Trophoblast cell (in vitro differentiated cells and primary cell): ENCODE measurements at places on chromosomes 1 and 21.

- H3K27me3 ChIP-seq: no peaks in the 10 kb centered on the region
- no peak for DNase-seq
- peak overlapping the region; percentile 94 for H3K4me3 ChIP-seq
- no peak overlapping the region for H3K27ac ChIP-seq
- H3K4me1 ChIP-seq: peaks cover 5% of the 10 kb centered on the region
- no peaks in the 10 kb centered on the region for H3K36me3 ChIP-seq
Measured at GRCh38 chr1:192809307-192810252, 741 bp downstream of the RGS2 start.

DNA sequence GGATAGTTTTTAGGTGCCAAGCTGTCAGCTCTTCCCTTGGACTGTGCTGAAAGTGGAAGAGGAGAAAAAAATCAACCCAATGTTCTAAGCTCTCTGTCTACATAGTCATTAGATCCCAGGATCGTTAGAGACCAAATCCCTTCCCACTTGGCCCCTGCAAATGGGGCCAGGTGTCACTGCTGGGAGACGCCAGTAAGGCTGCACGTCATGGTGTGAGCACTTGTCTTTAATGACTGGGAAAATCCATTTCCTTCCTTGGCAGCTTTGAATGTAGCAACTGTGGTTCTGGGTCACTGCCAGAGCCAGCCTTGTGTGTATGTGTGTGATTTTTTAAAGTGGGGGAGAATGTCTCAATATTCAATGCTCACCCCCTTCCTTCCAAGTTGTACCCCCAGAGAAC is 59.9 kb downstream of the MAN1C1 start:
- H3K36me3 ChIP-seq: no peaks in the 10 kb centered on the region
- no peak for DNase-seq

GRCh38 chr1:38785285-38786039 is 74.1 kb downstream of the RRAGC start:
- no peak for DNase-seq
- H3K4me3 ChIP-seq: no peak overlapping the region
- no peaks in the 10 kb centered on the region for H3K4me1 ChIP-seq
- no peaks in the 10 kb centered on the region for H3K36me3 ChIP-seq
- H3K27me3 ChIP-seq: no peaks in the 10 kb centered on the region

DNA sequence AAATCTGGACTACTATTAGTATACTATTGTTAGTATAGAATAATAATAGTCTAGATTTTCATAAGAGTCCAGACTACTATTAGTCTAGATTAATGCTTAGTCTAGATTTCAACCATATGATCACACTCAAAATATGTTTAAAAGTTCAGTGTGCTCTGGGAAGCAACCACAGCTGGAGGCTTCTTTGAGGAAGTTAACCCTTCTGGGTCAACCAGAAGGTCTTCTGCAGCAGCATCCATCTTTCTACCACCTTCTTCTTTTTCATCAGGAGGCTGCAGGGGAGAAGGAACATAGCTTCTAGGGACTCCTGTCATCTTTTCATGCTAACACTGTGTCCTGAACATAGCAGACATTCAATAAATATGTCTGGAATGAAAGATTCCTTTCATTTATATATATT is 51.2 kb upstream of the DNAJC6 start:
- H3K4me1 ChIP-seq: peaks cover 13% of the 10 kb centered on the region
- no peaks in the 10 kb centered on the region for H3K27me3 ChIP-seq
- no peaks in the 10 kb centered on the region for H3K36me3 ChIP-seq
- no peak for DNase-seq

GRCh38 chr21:34992180-34992579 is 56.9 kb downstream of the RUNX1 start:
- H3K4me1 ChIP-seq: peaks cover 7% of the 10 kb centered on the region
- H3K36me3 ChIP-seq: no peaks in the 10 kb centered on the region

DNA sequence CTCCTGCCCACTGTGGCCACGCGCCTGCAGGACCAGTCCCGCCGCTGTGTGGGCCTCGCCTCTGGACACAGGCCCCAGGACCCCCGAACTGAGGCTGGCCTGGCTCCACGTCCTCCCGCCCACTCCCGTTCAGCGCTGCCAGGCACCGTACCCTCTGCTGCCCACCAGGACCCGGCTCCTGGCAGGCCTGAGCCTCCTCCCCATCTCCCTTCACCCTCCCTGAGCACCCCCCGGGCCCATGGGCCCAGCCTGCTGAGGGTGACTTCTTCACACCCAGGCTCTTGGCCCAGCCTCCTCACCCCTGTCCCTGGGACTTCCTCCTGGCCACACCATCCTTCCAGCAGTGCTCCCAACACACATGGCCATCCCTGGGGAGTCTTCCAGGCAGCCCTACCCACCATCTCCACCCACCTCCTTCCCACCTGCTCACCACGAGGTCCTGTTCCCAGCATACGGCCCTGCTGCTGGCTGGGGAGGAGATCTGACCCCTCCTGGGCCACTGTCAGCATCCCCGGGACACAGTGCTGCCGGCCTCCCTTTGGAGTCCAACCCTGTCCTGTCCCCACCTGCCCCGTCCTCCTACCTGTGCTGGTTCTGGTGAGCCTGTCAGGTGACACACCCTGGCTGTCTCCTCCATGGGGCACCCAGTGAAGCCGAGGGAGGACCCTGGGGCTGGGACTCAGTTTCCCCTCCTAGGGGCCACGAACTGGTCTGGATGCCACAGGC is 53.7 kb downstream of the SLX9 start:
- H3K27me3 ChIP-seq: no peaks in the 10 kb centered on the region
- no peak for DNase-seq
- no peak overlapping the region for H3K4me3 ChIP-seq
- no peaks in the 10 kb centered on the region for H3K36me3 ChIP-seq

GRCh38 chr1:15923241-15923640 is 52.7 kb downstream of the ZBTB17 start:
- H3K27ac ChIP-seq: peak overlapping the region; percentile 51
- peaks cover 10% of the 10 kb centered on the region for H3K36me3 ChIP-seq
- no peak overlapping the region for H3K4me3 ChIP-seq
- H3K4me1 ChIP-seq: peaks cover 3% of the 10 kb centered on the region
- H3K27me3 ChIP-seq: no peaks in the 10 kb centered on the region

DNA sequence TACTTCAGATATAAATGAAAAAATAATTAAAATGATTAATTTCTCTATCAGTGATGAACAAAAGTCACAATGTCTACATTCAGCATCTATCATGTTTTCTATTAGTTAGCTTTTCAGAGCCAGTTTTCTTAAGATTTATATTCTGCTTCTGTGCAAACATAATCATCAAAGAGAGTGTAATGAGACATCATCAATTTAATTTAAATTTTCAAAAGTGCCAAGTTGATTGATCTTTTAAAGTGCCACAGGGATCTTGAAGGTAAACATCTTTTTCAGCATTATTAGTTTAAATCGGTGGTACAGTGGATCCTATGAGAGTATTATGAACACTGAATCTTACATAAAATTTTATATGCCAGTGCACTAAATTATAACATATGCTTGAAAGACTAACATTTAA is 1176.1 kb downstream of the PLA2G4A start:
- H3K27ac ChIP-seq: no peak overlapping the region
- no peaks in the 10 kb centered on the region for H3K4me1 ChIP-seq
- DNase-seq: no peak
- no peaks in the 10 kb centered on the region for H3K36me3 ChIP-seq
- H3K4me3 ChIP-seq: no peak overlapping the region
- no peaks in the 10 kb centered on the region for H3K27me3 ChIP-seq

DNA sequence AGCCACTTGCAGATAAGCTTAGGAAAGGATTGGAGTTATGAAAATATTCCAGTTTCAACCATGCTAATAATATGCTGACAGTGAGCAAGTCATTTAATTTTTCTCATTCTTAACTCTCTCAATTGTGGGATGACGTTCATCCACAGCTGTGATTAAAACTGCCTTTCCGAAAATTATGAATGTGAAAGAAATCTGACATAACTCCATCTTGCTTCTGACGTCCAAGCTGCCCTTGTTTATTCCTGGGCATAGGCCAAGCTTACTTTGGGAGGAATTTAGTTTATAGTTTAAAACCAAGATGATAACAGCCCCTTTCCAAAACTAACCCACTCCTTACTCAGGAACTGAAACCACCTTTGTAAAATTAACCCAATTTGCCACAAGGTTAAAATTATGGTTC is 11.0 kb upstream of the RGS18 start:
- no peak overlapping the region for H3K27ac ChIP-seq
- H3K27me3 ChIP-seq: no peaks in the 10 kb centered on the region
- H3K4me1 ChIP-seq: no peaks in the 10 kb centered on the region
- H3K4me3 ChIP-seq: no peak overlapping the region
- H3K36me3 ChIP-seq: no peaks in the 10 kb centered on the region

- H3K27me3 ChIP-seq: no peaks in the 10 kb centered on the region
- DNase-seq: no peak
- H3K4me3 ChIP-seq: no peak overlapping the region
Measured at GRCh38 chr1:23578997-23579363, 19.7 kb upstream of the ID3 start.
